ENCODE measurements at places on chromosomes 4 and X.

GRCh38 chr4:7872264-7872771 is 67.3 kb downstream of the AFAP1 start:
- H3K36me3 ChIP-seq = no peaks in the 10 kb centered on the region
- H3K27me3 ChIP-seq = no peaks in the 10 kb centered on the region
- peaks cover 12% of the 10 kb centered on the region for H3K4me1 ChIP-seq
- H3K27ac ChIP-seq = peak overlapping the region; percentile 45

DNA sequence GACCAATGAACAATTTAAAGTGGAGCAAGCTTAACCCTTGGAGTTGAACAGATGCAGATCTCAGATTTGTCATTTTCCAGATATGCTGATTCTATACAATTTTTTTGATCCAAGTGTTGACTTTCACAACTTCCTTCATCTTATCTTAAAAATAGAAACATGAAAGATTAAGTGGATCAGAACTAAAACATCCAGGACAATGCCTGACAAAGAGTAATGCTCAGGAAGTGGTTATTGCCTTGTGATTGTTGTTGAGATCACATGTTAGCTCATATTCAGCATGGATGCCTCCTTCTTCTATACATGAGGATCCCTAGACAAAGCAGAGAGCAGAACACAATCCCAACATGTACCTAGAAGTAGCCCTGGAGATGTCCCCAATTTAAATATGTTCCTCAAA is 160.9 kb downstream of the PPARGC1A start:
- H3K27ac ChIP-seq = no peak overlapping the region
- no peaks in the 10 kb centered on the region for H3K27me3 ChIP-seq
- no peak overlapping the region for H3K4me3 ChIP-seq

DNA sequence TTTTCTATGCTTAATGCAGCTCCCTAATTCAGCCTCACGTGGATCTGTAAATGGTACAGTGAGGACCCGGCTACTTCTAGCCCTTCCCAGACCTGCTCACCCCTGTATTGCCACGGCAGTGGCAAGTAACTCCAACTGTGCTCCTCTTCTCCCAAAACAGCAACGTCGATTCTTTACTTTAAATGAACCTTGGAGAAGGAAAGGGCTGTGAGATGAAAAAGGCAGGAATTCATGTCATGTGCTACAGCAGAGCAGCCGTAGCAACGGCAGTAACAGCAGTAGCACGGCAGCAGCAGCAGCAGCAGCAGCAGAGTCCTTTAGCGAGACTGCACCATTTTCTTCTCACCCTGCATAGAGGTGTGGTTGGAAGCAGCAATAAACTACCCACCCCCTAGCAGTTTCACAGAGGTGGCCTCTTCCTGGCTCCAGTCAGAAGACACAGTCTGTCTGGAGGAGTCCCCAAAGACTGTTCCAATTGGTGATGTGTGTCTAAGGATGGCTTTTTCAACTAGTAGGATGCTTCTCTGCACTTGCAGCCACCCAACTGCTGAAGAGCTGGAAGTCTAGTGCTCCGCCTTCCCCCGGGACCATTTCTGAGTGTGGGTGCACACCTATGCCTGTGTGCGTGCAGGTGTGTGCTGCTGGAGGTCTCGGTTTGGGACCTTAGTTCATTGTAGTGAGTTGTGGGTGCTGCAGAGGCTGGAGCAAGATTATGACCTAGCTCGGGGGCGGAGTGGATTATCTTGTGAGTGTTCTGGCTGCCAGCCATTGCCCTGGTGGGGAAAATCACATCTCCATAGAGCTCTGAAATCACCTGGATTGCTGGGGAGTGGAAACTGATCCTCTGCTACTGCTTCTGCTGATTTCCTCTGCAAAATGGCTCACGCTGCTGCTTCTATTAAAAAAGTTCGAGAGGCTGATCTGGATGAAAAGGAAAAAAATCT is 67.2 kb downstream of the ANK2 start:
- peaks cover 26% of the 10 kb centered on the region for H3K4me1 ChIP-seq
- H3K27me3 ChIP-seq = no peaks in the 10 kb centered on the region
- H3K4me3 ChIP-seq = no peak overlapping the region
- no peaks in the 10 kb centered on the region for H3K36me3 ChIP-seq
- no peak overlapping the region for H3K27ac ChIP-seq

GRCh38 chr4:26611372-26611771 is 27.5 kb downstream of the TBC1D19 start:
- no peak overlapping the region for H3K4me3 ChIP-seq
- H3K27ac ChIP-seq = no peak overlapping the region
- H3K4me1 ChIP-seq = no peaks in the 10 kb centered on the region
- DNase-seq = no peak

- H3K27ac ChIP-seq = no peak overlapping the region
- no peak for DNase-seq
- no peaks in the 10 kb centered on the region for H3K4me1 ChIP-seq
- no peak overlapping the region for H3K4me3 ChIP-seq
- no peaks in the 10 kb centered on the region for H3K27me3 ChIP-seq
- no peaks in the 10 kb centered on the region for H3K36me3 ChIP-seq
These were observed 1167.2 kb upstream of the PABPC4L start for GRCh38 chr4:135368831-135369230.

Data from SJCRH30 (cell line).